ENCODE measurements at places on chromosomes 3 and 15.

- no peak for DNase-seq
Observed at GRCh38 chr3:171396048-171396447, 64.2 kb downstream of the TNIK start.

- no peak for DNase-seq
Observed at GRCh38 chr3:177894081-177894728, 642.0 kb upstream of the KCNMB2 start.

- DNase-seq = no peak
Observed at GRCh38 chr3:16300881-16301359, 35.9 kb downstream of the OXNAD1 start.

DNA sequence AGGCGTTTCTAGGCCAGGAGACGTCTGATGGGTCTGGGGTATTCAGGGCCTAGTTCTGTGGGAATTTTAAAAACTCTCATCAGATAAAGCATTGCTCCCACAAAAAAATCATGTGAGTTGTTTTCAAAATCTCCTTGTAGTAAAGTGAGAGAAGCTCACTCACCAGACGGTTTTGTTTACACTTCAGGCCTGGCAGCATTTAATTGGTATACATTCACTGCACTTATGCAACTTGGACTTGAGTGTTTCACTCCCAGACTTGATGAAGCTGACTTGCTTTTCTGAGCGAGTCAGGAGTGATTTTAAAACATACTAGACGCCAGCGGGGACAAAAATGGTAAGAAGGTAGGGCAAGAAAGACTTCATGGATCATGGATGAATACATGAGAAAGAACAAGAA is 75.2 kb downstream of the SLCO3A1 start:
- DNase-seq = no peak

GRCh38 chr15:40342416-40343320 is 1.9 kb upstream of the CCDC9B start:
- DNase-seq = no peak

DNA sequence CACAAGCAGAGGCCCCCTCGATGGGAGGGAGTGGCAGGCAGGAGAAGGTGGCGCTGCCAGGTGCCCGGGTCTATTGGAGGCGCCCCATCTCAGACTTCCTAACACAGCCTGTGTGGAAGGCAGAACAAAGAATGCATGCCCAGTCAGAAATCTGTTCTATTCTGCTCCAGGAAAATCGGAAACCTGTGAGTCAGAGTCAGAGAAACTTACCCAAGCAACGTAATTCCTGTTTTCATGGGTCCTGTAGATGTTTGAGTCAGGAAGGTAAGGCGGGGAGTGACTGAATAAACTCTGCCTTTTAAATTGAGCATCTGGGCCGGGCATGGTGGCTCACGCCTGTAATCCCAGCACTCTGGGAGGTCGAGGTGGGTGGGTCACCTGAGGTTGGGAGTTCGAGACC is 13.7 kb downstream of the MAP6D1 start:
- no peak for DNase-seq

DNA sequence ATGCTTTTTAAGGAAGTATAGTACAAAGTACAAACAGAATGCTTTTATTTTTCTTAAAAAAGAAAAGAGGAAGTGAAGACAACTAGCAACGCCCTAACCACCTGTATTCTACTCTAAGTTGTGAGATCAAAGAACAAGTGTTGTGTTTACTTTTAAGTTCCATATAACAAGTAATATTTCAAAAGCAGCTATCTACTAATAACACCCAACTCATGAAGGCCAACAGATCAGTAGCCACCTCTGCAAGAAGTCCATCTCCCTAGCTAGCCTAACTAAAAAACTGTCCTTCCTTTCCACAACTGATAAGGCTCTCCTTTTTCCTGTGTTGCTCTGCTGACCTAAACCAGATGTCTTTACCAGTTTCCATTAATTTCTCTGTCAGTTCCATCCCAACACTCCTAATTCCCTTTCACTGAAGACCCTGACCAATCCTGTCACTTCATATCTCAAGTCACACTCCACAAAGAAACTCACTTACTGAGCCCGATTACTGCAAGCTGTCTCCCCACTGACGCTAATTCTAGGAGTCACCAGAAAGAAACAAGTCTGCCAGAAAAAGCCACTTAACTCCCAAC is 26.9 kb downstream of the PHC3 start:
- no peak for DNase-seq

DNA sequence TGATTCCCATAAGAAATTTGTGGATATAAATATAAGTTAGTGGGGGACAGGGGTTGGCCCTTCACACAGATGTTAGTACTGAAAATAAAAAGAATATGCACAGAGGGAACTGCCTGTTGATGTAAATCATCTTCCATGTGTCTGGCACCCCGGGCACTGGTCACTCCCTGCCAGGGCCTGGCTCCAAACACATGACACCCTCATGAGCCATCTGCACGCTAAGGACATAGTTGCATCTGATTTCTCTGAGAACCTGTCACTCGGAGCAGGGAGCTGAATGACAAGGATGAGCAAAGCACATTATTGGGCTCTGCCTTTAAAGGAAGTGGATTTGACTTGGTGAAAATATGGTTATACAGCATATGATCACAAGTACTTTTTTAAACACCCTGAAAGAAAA is 66.2 kb upstream of the TSC22D2 start:
- DNase-seq = no peak

GRCh38 chr3:71616571-71617021 is 33.1 kb upstream of the FOXP1 start:
- no peak for DNase-seq

DNA sequence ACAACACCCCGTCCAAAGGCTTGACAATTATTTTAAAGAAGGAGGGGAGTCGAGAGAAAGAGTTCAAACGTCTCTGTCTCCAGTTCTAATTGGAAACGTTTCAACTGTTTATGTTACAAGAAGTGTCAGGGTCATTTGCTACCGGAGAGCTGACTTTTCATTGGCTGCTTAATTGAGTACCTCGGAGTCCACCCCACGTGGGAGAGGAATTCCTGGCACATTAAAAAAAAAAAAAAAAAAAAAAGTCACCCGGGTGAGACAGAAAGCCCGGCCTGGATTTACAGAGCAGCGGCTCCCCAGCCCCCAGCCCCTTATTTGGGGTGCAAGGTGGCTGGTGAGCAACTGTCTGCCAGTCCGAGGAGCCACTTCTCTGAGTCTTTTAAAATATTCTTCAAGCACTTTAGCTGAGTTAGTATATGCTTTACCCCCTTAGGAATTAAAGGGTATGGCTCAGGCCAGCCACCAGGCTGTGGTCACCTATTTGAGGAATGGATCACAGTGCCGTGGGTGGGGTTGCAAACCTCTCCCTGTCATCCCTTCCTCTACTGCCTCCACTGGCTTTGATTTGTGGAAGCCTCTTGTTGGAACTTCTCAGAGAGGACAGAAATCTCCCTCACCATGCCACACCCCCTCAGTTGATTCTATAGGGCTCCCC is 3.9 kb upstream of the TLE3 start:
- no peak for DNase-seq

GRCh38 chr3:63809607-63810006 is 9.5 kb upstream of the C3orf49 start:
- DNase-seq = no peak

GRCh38 chr3:69143612-69144011 is 21.2 kb upstream of the LMOD3 start:
- no peak for DNase-seq

GRCh38 chr3:184739594-184740505 is 28.0 kb upstream of the MAGEF1 start:
- DNase-seq = no peak

DNA sequence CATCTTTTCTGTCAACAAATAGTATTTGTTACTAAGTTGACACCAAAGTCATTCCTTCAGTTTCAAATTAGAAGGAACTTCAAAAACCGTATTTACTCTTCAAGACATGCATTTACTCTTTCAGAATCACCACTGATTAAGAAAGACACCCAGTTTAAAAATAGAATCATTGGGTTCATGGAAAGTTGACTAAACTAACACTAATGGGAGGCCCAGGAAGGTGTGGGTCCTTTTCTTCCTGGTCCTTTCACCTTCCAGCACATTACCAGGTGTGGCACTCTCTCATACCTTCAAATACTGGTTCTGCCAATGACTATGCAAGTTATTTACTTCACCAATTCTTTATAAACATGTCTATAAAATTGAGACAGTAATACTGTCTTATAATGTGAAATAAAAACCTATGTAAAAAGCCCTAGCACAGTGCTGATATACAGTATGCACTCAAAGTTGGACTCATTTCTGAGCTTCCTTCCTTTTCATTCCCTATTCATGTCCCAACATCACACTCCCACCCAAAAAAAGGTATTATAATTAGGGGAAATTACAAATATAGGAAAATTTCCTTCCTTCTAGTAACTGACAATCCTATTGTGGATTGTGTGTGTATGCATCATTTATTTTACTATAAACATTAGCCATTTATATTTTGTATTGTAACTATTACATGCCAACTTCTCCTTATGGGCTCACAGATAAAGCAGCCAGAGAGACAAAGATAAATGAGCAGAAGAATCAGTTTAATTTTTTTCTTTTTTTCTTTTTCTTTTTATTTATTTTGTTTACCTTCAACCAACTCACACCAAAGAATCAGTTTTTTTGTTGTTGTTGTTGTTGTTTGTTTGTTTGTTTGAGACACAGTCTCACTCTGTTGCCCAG is 48.9 kb downstream of the LRRFIP2 start:
- no peak for DNase-seq

DNA sequence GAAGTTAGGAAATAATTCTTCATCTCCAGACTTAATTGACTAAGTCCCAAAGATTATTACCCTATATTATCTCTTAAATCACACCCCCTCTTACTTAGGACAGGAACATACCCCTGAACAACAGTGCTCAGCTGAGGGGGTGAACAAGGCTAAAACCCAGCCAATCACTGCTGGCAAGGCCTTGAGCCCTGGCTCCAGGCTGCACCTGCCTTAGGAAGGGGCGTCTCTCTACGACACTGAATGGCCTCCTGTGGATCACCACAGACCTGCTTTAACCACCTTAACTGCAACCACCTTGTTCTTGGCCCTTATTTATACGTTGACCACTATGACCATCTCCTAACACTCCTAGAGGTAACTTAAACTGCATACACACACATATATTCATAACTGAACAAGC is 267.4 kb upstream of the THBS1 start:
- DNase-seq = no peak

DNA sequence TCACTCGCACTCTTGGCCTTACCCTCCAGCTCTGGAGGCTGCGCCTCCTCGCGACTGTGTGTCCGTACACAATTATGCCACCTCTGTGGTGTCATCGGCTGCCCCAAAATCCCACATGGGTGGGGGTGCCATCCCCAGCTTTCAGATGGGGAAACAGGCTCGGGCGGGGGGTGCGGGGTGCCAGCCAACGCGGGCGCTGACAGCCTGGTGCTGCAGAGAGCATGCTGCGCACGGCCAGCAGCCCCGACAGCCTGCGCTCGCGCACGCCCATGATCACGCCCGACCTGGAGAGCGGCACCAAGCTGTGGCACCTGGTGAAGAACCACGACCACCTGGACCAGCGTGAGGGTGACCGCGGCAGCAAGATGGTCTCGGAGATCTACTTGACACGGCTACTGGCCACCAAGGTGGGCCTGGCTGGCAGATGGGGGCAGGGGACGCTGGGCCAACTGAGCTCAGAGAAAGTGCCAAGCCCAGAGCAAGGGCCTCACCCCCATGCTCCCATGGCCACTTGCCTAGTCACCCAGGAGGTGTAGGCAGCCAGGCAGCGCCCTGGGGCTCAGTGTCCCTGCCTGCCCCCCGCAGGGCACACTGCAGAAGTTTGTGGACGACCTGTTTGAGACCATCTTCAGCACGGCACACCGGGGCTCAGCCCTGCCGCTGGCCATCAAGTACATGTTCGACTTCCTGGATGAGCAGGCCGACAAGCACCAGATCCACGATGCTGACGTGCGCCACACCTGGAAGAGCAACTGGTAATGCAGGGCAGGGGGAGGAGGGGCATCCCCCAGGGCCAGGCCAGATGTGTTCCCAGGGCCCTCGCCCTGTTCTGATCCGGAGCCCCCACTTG is 47.0 kb downstream of the PLXNA1 start:
- no peak for DNase-seq

- no peak for DNase-seq
Observed at GRCh38 chr15:78944202-78944625, 632 bp downstream of the CTSH start.

DNA sequence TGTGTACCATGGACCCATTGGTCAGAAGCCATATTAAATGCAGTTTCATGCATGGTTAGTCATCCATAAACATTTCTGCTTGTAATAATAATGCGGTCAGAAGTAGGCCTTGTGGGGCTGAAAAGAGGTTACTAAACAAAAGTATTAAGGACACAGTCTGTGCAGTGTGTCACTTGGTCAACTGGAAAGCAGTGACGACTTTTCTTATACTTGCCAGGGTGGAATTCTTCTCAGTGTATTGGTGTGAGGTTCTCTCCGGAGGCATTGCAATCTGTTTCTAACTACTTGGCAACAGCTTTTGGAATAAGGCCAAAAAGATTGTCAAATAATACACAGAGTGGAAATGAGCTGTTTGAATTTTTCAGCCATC is 46.8 kb downstream of the CHL1 start:
- no peak for DNase-seq

DNA sequence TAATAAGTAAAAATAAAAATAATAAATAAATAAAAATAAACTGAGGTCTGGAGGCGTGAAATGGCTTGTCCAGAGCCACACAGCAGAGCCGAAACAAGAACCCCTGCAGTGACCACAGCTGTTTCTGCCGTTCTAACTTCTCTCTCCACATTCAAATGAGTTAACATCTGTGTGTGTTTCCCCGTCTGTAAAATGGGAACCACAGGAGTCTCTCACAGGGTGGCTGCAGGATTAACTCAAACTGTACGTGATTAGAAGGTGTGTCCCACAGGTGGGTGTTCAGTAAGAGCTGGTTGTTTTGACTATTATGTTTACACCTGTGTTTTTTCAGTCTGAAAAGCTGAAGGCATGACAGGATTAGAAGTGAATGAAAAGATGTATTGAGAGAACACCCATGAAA is 27.0 kb upstream of the MUC4 start:
- no peak for DNase-seq

- DNase-seq = no peak
Observed at GRCh38 chr3:186075489-186075888, 33.4 kb downstream of the ETV5 start.

GRCh38 chr3:34851137-34851536 is 788.2 kb upstream of the ARPP21 start:
- DNase-seq = no peak

DNA sequence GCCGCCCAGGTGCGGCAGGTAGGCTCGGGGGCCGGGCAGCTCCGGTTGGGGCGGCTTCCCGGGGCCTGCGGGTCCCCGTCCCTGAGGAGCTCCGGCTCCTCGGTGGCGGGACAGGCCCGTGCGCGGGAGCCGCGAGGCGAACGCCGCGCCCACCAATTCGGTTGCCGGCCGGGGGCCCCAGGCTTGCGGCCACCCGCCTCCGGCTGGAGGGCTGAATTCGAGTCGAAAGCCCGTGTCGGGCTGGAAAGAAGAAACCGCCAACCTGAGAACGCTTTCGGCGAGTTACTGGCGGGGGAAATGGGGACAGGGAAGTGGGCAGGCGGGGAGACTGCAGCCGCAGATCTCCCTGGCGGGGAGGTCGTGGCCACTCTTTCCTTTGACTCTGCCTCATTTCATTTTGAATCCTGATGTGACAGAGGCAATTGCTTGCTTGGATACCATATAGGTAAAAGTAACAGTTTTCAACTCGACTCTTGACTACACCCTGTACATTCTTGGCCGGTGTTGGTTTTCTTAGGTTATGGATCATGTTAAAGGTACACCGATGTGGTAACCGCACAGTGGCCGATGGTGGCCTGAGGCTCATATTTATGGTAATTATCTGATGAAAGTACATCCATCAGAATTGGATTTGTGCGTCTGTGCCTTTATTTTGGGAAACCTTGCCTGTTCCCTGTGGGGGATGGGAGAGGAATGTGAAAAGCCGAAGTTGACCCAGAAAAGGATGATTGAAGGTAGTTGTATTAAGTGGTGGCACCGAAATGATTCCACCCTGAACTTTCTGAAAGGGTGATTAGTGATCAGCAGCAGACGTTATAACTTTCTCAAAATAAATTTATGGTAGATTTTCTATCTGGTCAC is 1.7 kb downstream of the B3GNT5 start:
- DNase-seq = peak; percentile 7
